ENCODE measurements at places on chromosomes 6 and 20.

DNA sequence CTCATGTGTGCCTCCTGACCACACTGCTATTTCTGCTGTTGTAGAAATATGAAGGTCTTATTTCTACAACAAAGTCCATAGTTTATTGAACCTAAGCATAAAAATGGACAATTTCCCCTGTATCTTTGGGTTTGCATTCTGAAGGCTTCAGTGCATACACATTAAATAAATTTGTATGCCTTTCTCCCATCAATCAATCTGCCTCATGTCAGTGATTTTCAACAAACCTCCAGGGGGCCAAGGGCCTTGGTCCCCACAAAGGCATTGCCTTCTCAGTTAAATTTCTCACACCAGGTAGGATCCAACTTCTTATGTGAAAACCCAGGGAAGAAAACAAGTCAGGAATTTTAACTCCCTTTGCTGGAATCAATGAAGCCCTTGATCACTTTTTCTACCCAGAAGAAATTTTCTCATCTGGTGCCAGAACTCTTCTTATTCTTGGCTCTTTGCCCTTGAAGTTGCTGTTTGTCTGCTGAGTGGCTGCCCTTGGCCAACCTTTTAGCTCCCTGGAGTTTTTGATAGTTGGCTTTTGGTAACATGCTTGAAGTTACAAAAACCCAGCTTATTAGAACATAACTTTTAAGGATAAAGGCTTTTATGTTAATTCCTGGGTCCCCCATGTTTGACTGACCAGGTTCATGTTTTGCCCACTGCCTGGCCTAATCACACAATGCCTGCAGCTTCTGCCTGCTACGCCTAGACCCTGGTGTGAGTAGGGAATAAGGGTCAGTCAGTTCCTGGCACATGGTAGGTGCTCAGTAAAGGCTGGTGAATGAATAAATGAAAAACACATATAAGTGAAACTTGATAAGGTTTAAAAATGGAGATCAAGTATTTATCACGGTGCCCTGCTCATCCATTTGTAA lies 37.0 kb downstream of the SHLD1 start:
- DNase-seq = no peak

DNA sequence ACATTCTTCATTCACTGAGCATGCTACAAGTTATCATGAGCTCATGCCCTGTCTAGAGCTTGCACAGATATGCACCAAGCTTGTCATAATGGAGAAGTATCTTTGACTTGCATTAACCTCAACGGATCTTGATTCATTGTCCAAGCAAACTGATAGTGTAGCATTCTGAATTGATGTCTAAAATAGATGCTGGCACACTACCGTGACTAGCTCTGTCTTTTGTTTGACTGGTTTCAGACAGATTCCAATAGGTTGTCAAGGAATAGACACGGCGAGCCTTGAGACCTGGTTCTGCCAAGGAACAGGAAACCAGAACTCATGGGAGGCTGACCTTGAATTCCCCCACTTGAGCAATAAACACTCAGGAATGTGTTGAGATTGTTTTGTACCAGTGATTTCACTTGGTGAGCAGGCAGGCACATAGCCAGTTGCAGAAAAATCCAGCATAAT lies 1153.1 kb upstream of the GJE1 start:
- DNase-seq = no peak

DNA sequence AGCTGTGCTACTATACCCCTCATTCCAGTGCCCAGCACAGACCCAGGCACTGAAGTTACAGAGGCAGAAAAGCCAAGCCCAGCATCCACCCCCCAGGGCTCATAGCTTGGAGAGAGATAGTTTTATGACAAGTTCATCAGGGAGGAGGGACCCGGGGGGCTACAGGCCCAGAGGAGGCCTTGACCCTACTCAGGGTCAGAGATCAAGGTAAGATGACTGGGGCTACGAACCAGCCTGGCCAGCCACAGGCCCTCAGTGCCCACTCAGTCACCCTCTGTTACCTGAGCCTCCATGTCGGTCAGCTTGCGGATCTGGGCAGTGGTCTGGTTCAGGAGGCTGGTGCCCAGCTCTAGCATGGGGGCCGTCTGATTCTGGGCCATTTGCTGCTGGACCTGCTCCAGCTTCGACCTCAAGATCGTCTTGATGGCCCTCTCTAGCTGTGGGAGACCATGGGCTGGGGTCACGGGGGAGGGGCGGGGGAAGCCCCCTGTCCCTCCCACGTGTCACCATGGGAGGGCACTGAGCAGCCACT lies 26.1 kb downstream of the ANGPT4 start:
- no peak for DNase-seq

GRCh38 chr20:9514461-9515213 lies at the start of gene LAMP5:
TSS of gene LAMP5 (plus strand) at chr20:9514590. CDS start at chr20:9514853, 263 bp downstream.
- no peak for DNase-seq

DNA sequence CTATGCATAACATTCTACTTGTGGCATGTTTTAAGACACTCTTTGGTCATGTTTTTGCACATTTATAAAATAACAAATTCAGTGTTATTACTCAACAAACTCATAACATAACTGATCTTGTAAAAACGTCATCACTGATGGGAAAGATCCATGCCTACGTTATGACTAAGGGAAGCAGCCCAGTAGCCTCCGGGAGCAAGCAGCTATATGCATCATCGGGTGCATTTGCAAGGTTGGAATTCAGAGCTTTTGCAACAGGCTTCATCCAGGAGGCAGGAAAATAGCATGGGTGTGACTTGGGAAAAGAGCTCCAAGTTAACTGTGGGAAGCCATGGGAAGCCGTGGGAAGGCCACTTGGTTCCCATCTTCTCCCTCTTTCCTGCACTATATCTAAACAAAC lies 271.6 kb upstream of the SGK1 start:
- no peak for DNase-seq

DNA sequence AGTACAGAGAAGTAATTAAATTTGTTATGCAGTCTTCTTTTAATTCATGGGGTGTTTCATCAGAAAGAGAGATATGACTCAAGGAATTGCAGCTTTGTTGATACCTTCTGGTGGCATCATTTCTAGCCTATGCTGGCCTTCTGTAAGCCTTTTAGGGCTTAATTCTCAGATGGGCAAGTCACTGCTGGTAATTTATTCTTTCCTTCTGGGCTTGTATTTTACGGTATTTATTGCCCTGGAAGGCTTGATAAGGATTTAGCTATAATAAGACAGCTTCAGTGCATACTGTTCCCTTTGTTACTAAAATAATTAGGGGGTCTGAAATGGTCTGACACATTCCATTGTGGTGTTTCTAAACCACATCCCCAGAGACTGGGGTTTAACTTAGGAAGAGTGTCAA lies 57.9 kb upstream of the EMILIN3 start:
- no peak for DNase-seq

GRCh38 chr6:43778976-43779851 lies 9.2 kb downstream of the VEGFA start:
- no peak for DNase-seq

- peak; percentile 82 for DNase-seq
Observed at GRCh38 chr20:41692479-41693135, 74.4 kb upstream of the CHD6 start.

- DNase-seq = no peak
Observed at GRCh38 chr6:30263734-30264133, 50.5 kb upstream of the TRIM26 start.

GRCh38 chr6:170293341-170294231 lies 2.7 kb upstream of the DLL1 start:
- no peak for DNase-seq

GRCh38 chr6:73704260-73704659 lies 8.3 kb downstream of the CD109 start:
- DNase-seq = no peak

DNA sequence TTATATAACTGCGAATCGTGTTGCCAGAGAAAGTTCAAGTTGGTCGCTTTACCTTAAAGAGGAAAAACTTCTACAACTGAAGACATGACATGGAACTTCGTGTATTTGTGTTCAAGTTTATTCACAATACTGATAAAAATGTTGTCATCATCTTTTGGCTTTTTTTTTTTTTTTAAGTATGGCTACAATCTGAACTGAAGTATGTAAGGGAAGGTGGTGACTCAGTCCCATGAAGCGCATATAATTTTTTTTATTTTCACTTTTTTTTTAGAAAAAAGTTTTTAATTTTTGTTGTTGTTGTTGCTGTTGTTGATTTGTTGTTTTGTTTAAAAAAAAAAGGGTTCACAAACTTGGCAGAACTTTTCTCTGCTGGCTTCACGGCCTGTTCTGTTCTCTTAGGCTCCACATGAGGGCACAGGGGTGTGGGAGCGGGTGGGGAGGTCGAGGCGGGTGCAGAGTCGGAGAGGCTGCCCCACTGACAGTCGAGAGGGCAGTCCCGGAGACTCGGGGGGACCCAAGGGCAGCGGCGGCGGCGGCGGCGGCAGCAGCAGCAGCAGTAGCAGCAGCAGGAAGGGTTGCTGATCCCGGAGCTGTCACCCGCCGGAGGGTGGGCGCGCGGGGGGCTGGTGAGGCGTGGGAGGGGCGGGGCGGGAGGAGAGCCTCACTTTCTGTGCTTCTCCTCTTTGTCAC lies 17.0 kb downstream of the TFAP2A start:
- DNase-seq = no peak

GRCh38 chr6:128303870-128304269 lies 216.5 kb downstream of the PTPRK start:
- no peak for DNase-seq

DNA sequence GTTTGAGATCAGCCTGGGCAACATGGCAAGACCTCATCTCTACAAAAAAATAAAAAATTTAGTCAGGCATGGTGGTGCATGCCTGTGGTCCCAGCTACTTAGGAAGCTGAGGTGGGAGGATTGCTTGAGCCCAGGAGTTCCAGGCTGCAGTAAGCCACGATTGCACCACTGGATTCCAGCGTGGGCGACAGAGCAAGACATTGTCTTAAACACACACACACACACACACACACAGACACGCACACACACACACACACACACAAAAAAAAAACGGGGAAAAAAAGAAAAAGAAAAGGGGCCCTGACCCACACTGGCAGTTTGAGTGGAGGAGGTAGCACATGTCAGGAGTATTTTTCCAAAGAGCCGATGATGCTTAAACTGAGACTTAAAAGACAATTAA lies 122.2 kb downstream of the AFG1L start:
- no peak for DNase-seq

DNA sequence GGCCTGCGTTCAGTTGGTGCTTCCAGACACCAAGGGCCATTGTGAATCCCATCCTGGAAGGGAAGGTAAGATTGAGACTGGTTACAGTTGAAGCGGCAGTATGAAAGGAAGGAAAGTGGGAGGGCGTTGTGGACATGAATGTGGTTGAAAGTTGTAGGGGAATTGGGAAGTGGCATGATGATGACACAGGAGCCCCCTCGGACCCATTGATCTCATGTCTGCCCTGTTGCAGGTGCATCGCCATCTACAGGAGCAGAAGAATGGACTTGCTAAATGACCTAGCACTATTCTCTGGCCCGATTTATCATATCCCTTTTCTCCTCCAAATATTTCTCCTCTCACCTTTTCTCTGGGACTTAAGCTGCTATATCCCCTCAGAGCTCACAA lies 5.5 kb downstream of the HLA-DQA1 start:
- no peak for DNase-seq

- DNase-seq = peak; percentile 77
Observed at GRCh38 chr6:33621711-33622388, 728 bp downstream of the ITPR3 start.

DNA sequence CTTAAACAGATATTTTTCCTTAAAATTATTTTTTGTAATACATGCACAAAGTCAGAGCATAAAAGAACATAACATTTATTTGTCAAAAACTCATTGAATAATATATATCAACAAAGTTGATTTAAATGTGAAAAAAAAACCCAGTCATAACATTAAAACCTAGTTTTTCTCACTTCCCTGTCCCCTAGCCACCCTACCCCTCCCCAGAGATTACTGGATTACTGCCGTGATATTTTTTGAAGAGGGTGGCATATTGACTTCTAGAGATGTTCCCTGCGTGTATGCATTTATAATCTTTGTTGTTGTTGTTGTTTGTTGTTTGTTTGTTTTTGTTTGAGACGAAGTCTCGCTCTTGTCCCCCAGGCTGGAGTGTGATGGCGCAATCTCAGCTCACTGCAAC lies 52.4 kb upstream of the ARMC2 start:
- DNase-seq = no peak

All from mucosa of descending colon (tissue), 3 donors.